ENCODE measurements at places on chromosomes 3 and 15. TPM values are rescaled to one million over a fixed set of nuclear protein-coding genes. Genes with fewer than 3 reads are reported as not detected.

Gene HHATL
- total RNA-seq, result not detected

Gene CPNE4
- not detected for total RNA-seq

Gene MITF
- total RNA-seq, result 25.3 TPM

Gene KCNAB1
- not detected for total RNA-seq
